ENCODE measurements at places on chromosomes 5 and 9.

DNA sequence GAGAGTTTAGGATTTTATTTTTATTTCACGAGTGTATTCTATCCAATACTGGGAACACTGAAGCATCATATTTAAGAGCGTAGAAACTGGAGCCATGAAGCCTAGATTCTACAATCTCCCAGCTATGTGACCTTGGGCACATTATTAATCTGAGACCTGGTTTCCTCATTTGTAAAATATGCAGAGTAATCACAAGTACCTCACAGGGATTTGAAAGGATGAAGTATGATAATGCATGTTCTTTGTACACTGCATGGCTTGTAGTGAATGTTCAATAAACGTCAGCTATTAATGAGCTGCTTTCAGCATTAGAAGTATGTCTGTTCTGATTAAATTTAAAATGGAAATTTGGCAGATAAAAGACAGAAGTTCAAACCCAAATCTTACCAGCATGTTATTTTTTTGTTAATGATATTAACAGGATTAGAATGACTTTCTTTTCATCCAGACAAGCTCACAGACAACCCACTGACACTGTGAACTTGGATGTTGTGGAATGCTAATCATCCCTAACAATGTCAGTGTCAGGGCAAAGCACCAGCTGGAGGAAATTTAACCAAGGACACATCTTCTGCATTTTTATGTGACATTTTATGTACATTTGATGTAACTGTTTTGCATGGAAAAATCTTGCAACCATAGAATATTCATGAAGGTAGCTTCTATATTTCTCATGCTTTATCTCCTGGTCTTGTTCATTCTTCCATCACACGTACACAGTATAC is 27.1 kb upstream of the CTXN3 start:
- DNase-seq, result no peak

- DNase-seq, result no peak
Observed at GRCh38 chr5:180920710-180921109, 21.8 kb downstream of the BTNL8 start.

GRCh38 chr5:31355337-31355736 is 161.9 kb downstream of the CDH6 start:
- no peak for DNase-seq

- no peak for DNase-seq
Observed at GRCh38 chr5:93186076-93186682, 394.8 kb downstream of the NR2F1-AS1 start.

- no peak for DNase-seq
Observed at GRCh38 chr9:134373269-134373668, 47.0 kb downstream of the RXRA start.

GRCh38 chr5:42595597-42595996 is 161.0 kb upstream of the CCDC152 start:
- DNase-seq, result no peak

- DNase-seq, result no peak
Observed at GRCh38 chr9:71683598-71684235, 84.6 kb downstream of the CEMIP2 start.

DNA sequence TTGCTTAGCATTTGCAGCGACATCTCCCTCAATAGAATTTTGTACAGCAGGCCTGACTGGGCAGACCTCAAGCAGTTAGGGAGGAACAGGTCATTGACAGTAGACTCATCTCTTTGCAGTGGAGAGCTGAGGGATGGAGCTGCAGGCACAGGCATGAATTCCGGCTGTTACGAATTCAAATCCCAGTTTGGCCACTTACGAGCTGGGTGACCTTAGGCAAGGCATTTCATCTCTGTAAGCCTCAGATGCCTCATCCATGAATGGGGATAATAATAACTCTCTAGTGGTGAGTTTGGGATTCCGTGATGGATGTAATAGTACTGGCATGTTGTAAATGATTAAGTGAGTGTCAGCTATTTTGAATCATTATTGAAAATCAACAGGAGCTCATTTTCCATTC is 195.3 kb downstream of the SEMA6A start:
- DNase-seq, result no peak

DNA sequence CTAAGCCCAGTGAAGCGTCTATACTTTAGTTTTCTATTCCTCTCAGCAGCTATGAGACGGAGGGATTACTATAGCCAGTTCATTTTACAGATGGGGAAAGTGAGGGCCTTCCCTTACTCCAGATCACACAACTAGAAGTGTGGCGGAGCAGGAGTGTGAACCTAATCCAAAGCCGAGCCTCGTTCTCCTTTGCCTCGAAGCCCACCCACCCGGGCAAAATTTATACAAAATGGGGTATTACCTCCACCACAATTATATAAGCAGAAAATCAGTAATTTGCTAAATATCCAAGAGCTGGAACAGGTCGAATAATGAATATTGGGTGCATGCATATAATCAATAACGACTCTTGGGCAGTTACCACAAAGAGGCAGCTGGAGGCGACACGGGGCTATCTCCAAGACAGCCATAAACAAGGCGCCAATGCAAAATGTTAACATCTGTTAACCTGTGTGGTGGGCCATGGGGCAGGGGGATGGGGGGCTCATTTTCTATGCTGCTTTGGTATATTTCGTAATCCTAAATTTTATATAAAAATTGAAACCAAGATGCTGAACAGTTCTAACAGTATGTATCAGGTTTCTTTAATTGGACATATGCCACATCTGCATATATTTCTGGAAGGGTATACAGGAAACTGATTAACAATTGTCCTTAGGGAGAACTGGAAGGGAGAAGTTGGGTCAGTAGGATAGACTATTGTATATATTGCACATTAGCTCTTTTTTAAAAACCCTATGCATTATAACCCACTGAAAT is 1.2 kb upstream of the RNF44 start:
- no peak for DNase-seq

- no peak for DNase-seq
Observed at GRCh38 chr5:104345222-104346016, 782.8 kb upstream of the NUDT12 start.

DNA sequence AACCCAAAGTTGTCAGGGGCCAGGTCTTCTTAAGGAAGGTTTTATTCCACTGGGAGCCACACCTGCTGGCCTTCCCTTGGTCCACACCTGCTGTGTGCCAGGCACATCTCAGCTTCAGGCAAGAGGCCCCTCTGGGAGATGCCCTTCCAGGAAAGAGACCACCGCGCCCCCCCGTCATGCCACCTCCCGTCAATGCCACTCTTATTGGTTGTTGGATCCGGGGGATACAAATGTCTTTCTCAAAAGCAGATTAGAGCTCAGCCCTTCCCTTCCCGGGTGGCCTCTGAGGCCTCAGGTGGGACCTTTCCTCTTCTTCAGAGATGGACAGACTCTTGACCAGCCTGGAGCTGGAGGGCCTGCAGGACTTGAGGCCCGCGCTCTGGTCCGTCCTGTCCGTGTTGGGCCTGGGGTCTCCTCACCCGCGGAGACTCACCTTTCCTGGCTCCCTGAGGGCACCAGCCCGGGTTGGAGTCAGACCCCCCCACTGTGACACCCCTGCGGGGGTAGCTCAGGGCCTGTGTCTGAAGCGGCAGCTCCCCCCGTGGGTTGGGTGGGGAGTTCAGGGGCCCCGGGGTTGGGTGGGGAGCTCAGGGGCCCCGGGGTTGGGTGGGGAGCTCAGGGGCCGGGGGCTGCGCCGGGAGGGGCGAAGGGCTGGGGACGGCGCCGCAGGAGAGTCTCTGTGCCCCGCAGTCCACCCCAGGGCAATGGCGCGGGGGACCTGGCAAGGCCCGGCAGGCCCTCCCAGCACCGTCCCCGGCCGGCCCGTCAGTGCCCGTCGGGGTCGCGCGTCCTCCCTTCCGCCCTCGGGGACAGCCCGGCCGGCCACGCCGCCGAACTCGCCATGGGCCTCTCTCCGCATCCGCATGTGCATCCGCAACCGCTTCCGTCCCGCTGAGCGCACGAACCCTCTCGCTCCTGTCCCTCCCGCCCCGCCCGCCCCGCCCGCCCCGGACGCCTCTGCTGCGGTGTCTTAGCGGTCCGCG is 3.7 kb upstream of the SLC9A3 start:
- no peak for DNase-seq

GRCh38 chr9:70561786-70562395 is 147.4 kb upstream of the KLF9 start:
- DNase-seq, result no peak

GRCh38 chr5:179122411-179123108 is 62.4 kb downstream of the ZNF354C start:
- DNase-seq, result no peak

DNA sequence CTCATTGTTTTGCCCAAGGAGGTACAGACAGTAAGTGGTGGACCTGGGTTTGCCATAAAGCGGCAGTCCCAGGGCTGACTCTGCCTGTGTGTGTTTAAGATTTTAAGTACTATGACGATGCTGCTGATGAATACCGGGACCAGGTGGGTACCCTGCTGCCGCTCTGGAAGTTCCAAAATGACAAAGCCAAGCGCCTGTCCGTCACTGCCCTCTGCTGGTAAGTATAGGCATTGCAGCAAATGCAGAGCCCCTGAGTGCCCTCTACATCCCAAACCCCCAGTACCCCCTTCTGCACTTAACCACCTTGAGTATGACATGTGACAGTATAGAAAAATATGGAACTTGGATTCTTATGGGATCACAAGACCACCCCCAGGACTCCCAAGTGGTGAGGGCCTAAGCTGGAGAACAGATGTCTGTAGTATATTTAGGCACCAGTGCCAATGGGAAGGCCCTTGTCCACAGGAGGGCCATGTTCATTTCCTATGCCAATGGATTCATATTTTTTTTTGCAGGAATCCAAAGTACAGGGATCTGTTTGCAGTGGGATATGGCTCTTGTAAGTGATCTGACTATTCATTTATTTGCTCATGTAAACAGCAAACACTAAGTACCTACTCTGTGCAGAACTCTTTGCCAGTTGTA is 22.0 kb downstream of the ENHO start:
- no peak for DNase-seq

Measured in right renal pelvis (tissue), 4 donors.